ENCODE measurements at places on chromosomes 3 and 15.

- DNase-seq, result no peak
Observed at GRCh38 chr3:133049491-133049890, 11.3 kb downstream of the TMEM108 start.

DNA sequence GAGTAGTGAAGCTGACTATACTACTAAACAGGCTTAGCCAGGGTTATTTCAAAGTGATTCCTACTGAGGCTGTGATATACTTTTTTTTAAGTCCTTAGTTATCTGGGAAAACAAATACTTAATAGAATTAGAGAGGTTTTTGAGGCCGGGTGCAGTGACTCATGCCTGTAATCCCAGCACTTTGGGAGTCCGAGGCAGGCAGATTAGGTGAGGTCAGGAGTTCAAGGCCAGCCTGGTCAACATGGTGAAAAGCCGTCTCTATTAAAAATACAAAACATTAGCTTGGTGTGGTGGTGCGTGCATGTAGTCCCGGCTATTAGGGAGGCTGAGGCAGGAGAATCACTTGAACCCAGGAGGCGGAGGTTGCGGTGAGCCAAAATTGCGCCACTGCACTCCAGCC is 34.2 kb downstream of the PRTG start:
- DNase-seq, result no peak

DNA sequence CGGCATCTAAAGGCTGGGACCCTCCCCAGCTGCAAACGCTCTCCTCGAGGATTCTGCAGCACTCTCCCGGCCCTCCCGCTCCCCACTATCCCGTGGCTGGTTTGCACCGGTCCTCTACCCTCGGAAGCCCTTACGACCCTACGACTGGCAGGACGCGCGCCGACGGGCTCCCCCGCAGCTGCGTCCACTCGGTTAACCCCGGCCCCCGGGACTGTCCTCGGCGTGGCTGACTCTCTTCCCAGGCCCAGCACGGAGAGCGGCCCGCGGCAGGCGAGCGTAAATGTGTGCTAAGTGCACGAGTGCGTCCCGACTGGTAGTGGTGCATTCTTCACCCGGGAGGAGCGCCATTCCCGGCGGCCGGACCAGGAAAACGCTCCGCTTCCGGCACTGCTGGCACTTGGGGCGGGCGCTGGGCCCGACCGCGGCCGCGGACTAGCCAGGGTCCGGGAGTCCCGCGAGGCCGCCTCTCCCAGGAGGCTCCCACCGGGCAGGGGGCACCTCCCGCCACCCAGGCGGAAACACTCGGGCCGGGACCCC is 508 bp downstream of the GORASP1 start:
- no peak for DNase-seq

DNA sequence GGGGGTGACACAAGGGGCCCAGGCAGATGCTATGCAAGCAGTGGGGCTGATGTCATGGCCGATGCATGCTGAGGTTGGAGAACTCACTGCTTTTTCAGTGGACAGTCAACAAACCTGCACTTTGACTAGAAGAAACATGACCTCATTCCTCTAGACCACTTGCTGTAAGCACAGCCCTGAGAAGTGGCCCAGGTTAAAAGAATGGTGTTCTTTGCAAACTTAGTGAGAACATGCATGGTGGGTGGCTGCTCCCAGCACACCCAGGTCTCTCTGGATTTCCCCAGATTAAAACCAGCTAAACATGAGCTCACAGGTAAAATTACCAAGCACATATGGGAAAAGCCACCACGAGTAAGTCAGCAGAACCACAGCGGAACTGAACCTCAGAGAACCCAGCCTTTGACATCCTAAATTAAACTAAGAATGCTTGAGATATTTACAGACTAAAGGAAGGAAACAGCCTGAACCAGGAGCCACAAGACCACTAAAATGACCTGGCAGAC is 15.5 kb downstream of the DLEC1 start:
- no peak for DNase-seq

GRCh38 chr3:36298188-36298587 is 82.1 kb upstream of the STAC start:
- no peak for DNase-seq

DNA sequence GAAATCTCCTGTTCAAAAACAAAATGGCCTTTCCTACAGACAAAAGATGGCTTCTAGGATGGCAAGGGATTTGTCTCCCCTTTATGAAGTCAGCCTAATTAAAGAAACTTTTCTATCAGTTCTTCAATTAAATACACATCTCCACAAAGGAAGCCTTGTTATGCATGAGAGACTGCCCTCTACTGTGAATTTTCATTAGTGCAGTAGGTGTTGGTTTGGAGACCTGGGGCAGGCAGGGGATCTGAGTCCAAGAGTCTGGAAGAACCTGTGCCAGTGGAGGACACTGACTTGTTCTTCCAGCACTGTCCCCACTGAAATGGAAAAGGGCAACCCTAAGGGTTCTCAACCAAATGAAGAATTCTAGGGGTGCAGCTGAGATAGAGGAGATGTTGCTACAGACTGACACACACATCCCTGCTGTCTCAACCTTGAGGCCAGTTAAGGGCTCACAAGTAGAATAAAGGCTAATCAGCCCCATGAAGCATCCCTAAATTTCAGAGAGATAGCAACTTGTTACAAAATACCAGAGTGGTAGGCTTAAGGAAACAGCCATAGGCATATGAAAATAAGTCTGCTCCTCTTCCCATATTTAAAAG is 174.0 kb upstream of the PRICKLE2 start:
- no peak for DNase-seq

DNA sequence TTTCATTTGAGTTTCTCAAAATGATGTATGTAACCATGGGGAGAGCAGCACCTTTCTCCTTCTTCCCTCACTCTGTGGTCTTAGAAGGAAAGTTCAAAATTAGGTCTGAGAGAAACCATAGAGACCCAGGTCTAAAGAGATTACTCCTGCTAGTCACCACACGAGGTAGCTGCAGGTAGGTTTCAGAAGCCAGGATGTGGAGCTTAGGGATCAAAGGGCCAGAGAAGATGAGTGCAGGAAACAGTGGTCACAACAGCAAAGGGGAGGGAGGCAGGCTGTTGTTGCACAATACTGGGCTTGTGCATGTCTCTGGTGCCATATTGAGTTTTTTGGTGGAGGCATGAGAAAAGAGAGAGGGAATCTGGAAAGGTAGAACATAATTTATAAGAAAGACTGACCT is 583.6 kb downstream of the AGBL1 start:
- DNase-seq, result no peak

DNA sequence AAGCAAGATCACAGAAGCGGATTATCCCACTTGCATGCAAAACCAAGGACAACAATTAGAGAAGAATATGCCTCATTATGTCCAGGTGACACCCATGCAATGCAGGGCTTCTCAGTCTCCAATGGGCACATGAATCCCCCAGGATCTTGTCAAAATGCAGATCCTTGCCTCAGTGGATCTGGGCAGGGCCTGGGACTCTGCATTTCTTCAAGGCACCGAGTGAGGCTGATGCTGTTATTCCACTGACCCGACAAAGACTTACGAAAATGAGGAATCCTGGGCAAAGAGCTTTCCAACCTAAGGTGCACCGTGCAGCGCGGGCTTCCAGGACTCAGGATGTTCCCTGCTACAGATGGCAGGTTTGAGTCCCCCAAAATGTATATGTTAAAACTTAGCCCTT is 99.2 kb downstream of the ATP10A start:
- no peak for DNase-seq

DNA sequence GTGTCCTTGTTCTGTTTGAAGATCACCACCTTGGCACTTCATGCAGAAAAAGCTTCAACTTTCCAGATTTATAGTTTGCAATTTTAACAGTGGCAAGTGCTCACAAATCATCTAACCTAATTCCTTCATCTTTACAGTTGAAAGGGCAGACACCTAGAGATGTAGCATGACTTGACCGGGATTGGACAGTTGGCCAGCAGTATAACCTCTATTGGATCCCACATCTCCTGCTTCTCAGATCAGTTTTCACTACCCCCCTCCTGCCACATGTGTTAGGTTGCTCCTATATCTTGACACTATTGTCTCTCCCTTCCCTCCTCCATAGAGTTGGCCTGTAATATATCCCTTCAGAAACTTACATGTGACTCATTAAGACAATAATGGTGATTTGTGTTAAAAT is 206.0 kb upstream of the SEMA6D start:
- DNase-seq, result no peak

GRCh38 chr3:74332165-74332564 is 282.3 kb downstream of the CNTN3 start:
- DNase-seq, result no peak

GRCh38 chr3:156693166-156693565 is 18.8 kb downstream of the TIPARP start:
- DNase-seq, result no peak

- DNase-seq, result no peak
Observed at GRCh38 chr15:85607842-85608241, 186.9 kb downstream of the KLHL25 start.

DNA sequence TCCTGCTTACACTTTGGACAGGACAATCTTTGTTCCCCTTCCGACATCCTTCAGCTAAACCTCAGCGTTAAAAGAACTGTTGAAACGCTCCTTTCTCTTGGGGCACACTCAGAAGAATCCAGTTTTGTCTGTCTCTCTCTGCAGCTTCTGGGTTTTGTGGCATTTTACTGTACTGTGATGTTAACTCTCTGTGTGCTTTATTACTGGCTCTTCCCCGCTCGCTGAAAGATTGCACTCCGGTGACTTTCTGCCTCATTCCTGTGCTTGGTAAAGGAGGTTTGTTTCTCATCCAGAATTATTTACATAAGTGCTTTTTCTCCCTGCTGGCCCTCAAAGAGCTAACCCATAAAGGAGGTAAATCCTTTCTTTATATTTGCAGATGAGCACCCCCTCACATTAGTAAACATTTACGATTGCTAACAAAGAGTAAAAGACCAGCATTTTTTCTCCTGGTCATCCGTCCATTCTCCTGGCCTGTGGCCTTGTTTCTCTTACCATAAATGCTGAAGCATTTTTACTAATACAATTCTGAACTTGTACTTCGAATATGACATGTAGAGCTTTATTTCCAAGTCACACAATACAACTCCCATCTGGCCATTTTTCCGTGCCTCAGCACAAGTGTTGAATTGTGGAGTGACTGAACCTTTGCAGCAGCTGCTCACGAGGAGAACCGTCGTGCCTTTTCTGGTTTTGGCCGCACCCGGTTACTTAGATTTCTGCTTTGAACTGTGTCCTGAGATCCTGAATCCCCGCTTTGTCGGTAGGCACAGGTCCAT is 69.3 kb upstream of the RPL35A start:
- DNase-seq, result no peak

GRCh38 chr3:46102780-46103130 is 75.5 kb upstream of the XCR1 start:
- DNase-seq, result no peak

DNA sequence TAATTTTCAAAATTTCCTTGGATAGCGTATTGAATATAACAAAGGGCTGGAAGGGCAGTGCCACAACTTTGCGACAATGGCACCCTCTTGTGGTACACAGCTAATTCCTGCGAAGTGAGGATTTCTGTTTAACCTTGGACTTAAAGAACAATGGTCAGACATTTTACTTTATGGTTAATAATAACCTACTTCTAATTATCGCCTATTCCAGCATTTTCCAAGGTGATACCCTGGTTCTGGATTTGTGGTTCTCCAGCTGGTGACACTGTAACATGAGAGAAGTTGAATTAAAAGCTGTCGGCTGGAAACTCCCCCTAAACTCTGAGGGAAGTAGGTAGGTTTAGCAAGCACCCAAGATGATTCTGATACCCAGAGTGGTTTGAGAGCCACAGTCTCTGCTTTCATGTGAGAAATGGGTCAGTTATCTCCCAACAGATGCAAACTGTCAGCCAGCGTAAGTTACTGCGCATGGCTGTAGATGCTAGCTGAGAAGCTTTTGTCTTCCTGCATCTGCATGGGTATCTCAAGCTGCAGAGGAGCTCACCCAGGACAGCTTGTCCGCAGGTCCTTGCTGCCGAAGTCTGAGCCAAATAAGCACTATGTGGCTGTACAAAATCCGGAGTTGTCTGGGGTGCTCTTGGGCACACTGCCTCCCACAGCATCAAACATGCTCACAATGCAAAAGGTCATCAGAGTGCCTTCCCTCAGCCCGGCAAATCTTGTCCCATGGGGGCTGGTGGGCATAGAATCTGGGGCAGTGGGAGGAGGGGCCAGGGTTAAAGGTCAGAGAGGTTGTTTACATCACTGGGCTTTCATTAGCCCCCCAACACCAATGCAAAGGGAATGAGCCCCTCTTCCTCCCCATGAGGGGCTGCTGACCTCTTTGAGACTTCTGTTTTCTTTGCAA is 6.6 kb upstream of the CHSY1 start:
- peak; percentile 65 for DNase-seq

DNA sequence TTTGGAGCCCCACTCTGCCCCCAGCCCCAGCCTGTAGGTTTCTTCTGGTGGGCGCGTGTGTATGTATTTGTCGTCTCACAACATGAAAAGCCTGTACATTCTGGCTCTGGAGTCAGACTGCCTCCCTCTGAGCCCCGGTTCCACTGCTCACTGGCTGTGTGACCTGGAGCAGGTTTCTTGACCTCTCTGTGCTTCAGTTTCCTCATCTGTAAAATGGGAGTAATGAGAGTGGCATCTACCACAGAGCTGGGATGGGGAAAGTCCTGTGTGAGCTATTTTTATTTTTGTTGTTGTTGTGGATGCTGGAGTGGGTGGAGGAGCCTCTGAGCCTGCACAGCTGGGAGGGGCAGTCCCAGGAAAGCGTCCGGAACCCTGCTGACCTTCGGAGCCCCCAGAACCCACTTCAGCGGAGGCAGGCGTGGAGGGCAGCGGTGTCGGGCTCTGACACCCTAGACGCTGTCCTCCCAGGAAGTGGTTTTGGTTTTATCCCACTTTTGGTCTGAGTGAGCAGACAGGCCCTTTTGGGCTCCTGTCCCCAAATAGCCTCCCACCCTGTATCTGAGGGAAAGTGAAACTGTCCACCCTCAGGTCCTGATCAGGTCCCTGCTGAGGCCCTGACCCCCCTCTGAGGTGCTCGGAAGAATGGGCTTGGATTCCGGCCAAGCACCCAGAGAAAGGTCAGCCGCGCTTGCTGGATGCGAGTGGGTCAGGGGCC is 103.5 kb downstream of the CHSY1 start:
- DNase-seq, result no peak
